ENCODE measurements at places on chromosomes 2 and 18.

- no peak for DNase-seq
Measured at GRCh38 chr2:140873915-140874531, 1256.8 kb downstream of the LRP1B start.

GRCh38 chr18:22163416-22164161 lies 5.8 kb upstream of the GATA6 start:
- DNase-seq = no peak

DNA sequence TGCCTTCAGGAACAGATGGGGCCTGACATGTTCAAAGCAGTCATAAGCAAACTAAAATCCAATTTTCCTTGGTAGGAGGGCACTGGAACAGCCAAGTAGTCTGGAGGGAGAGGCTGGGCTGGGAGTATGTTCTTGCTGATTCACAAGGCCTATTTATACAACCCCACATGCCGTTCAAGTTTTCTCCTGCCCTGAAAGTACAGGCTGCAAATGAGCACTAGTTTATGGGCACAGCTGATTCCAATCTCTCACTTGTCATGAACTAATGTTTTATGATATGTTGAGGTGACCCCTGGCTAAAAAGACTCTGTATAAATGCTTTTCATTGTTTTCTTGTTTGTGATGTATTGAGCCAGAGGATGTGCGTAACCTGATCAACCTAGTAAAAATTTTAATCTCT lies 183.4 kb upstream of the SRD5A2 start:
- no peak for DNase-seq

- DNase-seq = no peak
Measured at GRCh38 chr2:133658020-133658903, 90.0 kb upstream of the NCKAP5 start.

GRCh38 chr18:12306752-12307700 lies 1.0 kb upstream of the TUBB6 start:
- DNase-seq = no peak

DNA sequence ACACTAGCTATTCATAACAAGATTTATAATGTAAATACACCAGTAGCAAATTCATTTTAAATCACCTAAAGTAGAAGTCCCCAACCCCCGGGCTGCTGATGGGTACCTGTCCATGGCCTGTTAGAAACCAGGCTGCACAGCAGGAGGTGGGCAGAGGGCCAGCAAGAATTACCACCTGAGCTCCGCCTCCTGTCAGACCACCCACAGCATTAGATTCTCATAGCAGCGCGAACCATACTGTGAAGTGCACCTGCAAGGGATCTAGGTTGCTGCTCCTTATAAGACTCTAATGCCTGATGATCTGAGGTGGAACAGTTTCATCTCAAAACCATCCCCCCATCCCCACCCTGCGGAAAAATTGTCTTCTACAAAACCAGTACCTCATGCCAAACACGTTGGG lies 71.3 kb downstream of the KANSL1L start:
- no peak for DNase-seq

- no peak for DNase-seq
Measured at GRCh38 chr2:152067823-152068222, 31.0 kb downstream of the CACNB4 start.

- DNase-seq = no peak
Measured at GRCh38 chr2:14828223-14828622, 195.7 kb downstream of the LRATD1 start.
